ENCODE measurements at places on chromosomes 12 and 14.

DNA sequence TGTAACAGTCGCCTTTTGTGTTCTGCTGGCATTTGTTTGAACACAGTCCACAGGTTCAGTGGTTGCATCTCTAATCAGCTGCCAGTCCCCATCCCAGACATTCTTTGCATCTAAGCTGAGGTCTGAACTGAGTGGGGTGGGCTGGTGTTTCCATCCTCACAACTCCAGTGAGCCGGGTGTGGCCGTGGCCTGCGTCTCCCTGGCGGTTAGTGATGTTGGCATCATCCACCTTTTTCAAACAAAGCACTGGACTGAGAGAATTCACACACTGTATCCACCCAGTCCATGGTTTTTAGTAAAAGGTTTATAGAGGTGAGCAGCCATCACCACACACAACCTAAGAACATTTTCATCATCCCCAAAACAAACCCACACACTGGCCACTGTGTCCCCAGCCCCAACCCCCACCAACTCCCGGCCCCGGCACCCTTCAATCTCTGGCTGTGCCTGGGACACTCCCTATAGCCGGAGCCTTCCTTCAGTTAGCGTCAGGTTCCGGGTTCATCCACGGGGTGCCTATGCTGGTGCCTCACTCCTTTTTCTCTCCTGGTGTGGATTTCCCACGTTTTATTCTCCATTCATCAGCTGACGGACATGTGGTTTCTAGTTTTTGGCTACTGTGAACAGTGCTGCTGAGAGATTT, 6.5 kb downstream of the DDX51 start:
- H3K4me1 ChIP-seq, result peaks cover 7% of the 10 kb centered on the region
- no peaks in the 10 kb centered on the region for H3K27me3 ChIP-seq
- H3K36me3 ChIP-seq, result peaks cover 56% of the 10 kb centered on the region
- no peak overlapping the region for H3K27ac ChIP-seq
- H3K4me3 ChIP-seq, result no peak overlapping the region
- DNase-seq, result no peak

DNA sequence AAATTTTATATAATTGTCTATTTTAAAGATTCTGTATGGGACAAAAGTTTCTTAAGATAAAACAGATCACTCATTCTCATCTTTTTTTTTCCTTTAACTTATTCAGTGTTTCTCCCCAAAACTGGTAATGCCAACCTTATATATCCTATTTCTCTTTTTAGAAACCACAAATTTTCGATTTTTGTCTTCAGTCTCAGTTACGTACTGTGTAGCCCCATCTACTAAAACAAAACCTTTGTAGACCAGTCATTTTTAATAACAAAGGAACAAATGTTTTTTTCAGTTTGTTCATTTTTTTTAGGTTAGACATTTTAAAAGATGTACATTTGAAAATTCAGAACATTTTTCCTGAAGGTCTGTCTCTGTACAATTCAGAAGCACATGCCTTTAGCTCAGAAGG, 18.2 kb downstream of the PNMA1 start:
- peaks cover 3% of the 10 kb centered on the region for H3K4me1 ChIP-seq
- DNase-seq, result no peak
- peaks cover 17% of the 10 kb centered on the region for H3K36me3 ChIP-seq
- H3K27me3 ChIP-seq, result no peaks in the 10 kb centered on the region
- peak overlapping the region; percentile 33 for H3K4me3 ChIP-seq

DNA sequence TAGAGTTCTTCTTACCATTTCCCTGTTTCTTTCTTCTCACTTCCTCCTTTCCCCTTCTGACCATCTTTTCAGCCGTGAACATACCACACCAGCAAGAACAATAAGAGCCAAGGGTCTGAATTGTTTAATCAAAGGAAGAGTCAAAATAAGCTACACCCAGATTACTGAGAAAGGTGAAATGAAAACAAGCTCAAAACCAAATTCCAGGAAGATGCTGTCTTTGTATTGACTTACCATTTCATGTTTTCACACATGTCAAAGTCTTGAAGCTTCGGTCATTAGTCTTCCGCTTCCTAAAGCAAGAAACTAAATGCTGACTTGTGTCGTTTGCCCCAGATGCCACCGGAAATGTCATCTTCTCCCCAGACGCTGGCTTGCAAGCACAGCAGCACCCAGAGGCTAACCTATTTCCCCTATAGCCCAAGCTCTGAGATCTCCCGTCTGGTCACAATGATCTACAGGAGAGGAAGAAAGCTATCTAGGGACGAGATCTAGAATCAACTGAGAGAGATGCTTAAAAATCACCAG, 136.5 kb upstream of the AMIGO2 start:
- no peak for DNase-seq
- H3K4me3 ChIP-seq, result no peak overlapping the region
- peaks cover 2% of the 10 kb centered on the region for H3K4me1 ChIP-seq
- no peaks in the 10 kb centered on the region for H3K27me3 ChIP-seq
- peaks cover 3% of the 10 kb centered on the region for H3K36me3 ChIP-seq
- no peak overlapping the region for H3K27ac ChIP-seq

DNA sequence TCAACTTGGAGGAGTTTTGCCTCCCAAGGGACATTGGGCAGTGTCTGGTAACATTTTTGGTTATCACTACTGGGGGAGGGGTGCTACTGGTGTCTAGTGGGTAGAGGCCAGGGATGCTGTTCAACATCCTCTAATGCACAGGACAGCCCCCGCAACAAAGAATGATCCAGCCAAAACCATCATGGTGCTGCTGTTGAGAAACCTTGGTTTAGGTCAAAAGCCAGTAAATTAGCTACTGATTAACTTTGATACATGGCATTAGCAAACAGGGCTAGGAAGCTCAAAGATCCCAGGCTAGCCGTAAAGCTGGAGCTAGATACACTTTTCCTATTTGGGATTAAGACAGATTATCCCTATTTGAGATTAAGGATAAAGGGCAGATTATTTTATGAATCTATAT, 8.8 kb downstream of the ALKBH2 start:
- H3K4me1 ChIP-seq, result no peaks in the 10 kb centered on the region
- H3K36me3 ChIP-seq, result peaks cover 49% of the 10 kb centered on the region
- no peak overlapping the region for H3K27ac ChIP-seq
- DNase-seq, result no peak
- H3K4me3 ChIP-seq, result no peak overlapping the region

DNA sequence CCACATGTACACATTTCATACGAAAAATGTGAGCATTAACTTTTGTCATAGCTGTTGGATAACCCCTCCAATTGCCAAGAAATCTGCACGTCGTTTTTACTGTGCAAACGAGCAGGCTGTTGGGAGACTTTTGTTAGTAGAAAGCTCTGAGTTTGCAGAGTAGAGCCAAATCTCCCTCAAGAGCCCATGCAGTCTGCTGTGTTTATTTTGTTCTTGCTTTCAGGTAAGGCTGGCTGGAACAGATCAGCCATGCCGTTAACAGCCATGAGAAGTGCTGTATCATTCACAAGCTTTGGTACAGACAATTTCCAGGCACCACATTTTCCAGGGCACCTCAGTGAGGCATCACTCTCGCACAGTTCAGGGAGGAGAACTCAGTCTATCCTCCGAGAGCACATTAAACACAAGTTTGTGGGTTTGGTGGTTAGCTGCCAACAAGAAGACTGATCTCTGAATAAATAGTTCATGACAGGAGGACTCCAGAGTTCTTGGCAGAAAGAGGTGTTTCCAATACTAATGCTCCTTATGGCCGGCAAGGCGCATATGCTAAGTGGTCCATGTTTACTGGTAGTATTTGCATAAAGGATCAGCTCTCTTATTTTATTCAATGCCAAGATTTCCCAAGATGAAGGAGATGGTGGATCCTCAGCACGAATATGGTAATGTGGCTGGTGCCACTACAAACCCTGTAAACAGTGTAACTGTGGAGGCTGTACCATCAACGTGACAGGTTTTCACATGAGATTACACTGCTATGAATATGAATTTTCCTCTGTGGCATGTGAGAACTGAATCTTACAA, 30.3 kb upstream of the PELI2 start:
- H3K4me1 ChIP-seq, result no peaks in the 10 kb centered on the region
- no peak overlapping the region for H3K4me3 ChIP-seq
- H3K27me3 ChIP-seq, result peaks cover 34% of the 10 kb centered on the region

DNA sequence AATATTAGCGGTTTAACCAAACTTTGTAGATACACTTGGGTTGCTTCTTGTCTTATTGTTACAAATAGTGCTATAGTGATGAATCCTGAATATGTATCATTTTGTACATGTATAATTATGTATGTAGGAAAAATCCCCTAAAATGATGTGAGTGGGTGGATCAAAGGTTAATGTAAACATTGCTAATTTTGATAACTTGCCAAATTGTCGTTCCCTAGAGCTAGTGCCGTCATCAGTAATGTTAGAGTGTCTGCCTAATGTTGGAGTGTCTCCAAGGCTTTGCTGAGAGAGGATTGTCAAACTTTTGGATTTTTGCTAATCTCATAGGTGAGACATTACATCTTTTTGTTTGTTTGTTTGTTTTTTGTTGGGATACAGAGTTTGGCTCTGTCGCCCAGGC, 44.4 kb downstream of the AEBP2 start:
- no peak overlapping the region for H3K27ac ChIP-seq
- DNase-seq, result no peak
- no peaks in the 10 kb centered on the region for H3K27me3 ChIP-seq
- peaks cover 10% of the 10 kb centered on the region for H3K4me1 ChIP-seq

- no peaks in the 10 kb centered on the region for H3K27me3 ChIP-seq
- H3K4me1 ChIP-seq, result peaks cover 3% of the 10 kb centered on the region
- no peak overlapping the region for H3K27ac ChIP-seq
- H3K36me3 ChIP-seq, result no peaks in the 10 kb centered on the region
- H3K4me3 ChIP-seq, result no peak overlapping the region
- DNase-seq, result peak; percentile 64
Measured at GRCh38 chr12:119869720-119870119, 7.4 kb downstream of the CIT start.

- H3K27ac ChIP-seq, result peak overlapping the region; percentile 51
- DNase-seq, result peak; percentile 84
- H3K4me3 ChIP-seq, result peak overlapping the region; percentile 100
- peaks cover 11% of the 10 kb centered on the region for H3K36me3 ChIP-seq
- peaks cover 19% of the 10 kb centered on the region for H3K4me1 ChIP-seq
Measured at GRCh38 chr12:120534703-120535655, 823 bp downstream of the RNF10 start.

DNA sequence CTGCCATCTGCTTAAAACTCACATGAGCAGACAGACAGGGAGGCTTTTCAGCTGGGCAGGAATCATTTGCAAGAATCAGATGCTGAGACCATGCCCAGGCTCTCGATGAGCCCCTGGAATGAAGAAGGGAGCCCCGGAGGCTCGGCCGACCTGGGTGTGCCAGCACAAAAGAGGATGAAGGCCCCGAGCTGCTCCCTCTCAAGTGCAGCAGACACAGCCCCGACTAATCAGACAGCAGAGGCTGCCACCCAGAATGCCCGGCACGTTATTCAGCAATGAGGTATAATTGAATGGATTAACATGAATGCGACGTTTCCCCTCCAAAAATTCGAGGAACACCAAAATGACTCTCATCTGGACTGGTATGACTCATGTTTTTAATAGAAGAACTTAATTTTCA, 58.9 kb downstream of the BCL11B start:
- no peaks in the 10 kb centered on the region for H3K36me3 ChIP-seq
- H3K4me3 ChIP-seq, result no peak overlapping the region
- H3K27me3 ChIP-seq, result no peaks in the 10 kb centered on the region
- H3K4me1 ChIP-seq, result peaks cover 2% of the 10 kb centered on the region

- H3K4me1 ChIP-seq, result peaks cover 2% of the 10 kb centered on the region
- H3K27ac ChIP-seq, result peak overlapping the region; percentile 63
- H3K4me3 ChIP-seq, result peak overlapping the region; percentile 38
- no peaks in the 10 kb centered on the region for H3K27me3 ChIP-seq
- H3K36me3 ChIP-seq, result no peaks in the 10 kb centered on the region
Measured at GRCh38 chr14:33692762-33693161, 258.1 kb downstream of the EGLN3 start.

GRCh38 chr12:9079883-9080675, 35.6 kb downstream of the A2M start:
- H3K4me3 ChIP-seq, result no peak overlapping the region
- no peaks in the 10 kb centered on the region for H3K4me1 ChIP-seq
- no peaks in the 10 kb centered on the region for H3K27me3 ChIP-seq
- peaks cover 16% of the 10 kb centered on the region for H3K36me3 ChIP-seq
- no peak overlapping the region for H3K27ac ChIP-seq

DNA sequence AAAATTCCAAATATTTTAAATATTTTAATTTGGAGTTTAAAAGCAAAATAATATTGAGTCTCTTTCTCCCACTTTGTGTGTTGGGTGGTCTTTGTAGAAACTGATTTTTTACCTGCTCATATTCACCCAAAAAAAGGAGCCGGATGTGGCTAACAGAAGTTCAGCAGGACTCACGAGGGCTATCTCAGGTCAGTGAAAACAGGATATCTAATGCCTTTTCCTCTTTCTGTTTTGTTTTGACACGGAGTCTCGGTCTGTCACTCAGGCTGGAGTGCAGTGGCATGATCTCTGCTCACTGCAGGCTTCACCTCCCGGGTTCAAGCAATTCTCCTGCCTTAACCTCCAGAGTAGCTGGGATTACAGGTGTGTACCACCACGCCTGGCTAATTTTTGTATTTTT, 30.8 kb downstream of the COA8 start:
- peaks cover 32% of the 10 kb centered on the region for H3K4me1 ChIP-seq
- H3K4me3 ChIP-seq, result no peak overlapping the region
- peak overlapping the region; percentile 45 for H3K27ac ChIP-seq
- H3K27me3 ChIP-seq, result no peaks in the 10 kb centered on the region

- H3K4me3 ChIP-seq, result no peak overlapping the region
- H3K36me3 ChIP-seq, result peaks cover 37% of the 10 kb centered on the region
- H3K27me3 ChIP-seq, result no peaks in the 10 kb centered on the region
- no peak overlapping the region for H3K27ac ChIP-seq
Measured at GRCh38 chr12:63792338-63792737, 12.6 kb downstream of the RXYLT1 start.

DNA sequence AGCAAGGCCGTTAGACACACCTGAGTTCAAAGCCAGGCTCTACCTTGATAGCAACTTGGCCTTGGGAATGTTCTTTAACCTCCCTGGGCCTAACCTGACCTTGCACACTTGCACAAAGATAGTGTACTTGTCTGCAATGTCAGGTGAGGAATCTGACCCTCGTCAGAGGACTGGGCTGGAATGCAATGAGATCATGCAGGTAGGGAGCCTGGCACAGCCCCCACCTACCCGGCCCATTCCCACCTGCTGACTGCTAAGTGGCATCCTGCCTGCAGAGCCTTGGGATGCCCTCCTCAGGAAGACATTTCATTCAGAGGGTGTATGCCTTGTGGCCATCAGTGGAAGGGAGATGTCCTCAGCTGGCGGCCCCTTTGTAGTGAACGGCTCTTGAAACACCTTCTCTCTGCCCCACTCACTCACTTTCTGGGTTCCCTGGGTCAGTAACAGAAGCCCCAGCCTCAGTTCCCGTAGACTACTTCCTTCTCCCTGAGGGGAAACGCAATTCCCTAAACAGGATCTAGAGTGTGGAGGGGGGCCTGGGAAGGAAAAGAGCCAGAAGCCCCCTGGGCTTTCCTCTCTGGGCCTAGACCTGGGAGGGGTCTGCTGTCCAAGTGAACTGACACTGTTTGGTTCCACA, 68.0 kb upstream of the DICER1 start:
- no peaks in the 10 kb centered on the region for H3K36me3 ChIP-seq
- peaks cover 18% of the 10 kb centered on the region for H3K27me3 ChIP-seq
- H3K4me3 ChIP-seq, result no peak overlapping the region
- DNase-seq, result no peak

All from mesenchymal stem cell (in vitro differentiated cells and primary cell).